Panc1 (cell line): ENCODE measurements at places on chromosomes 7 and 10. TPM values are rescaled to one million over a fixed set of nuclear protein-coding genes. Genes with fewer than 3 reads are reported as not detected.

The NKX2-3 gene
- total RNA-seq: 0.15 TPM

The TPST1 gene
- 29.0 TPM for total RNA-seq

DNA sequence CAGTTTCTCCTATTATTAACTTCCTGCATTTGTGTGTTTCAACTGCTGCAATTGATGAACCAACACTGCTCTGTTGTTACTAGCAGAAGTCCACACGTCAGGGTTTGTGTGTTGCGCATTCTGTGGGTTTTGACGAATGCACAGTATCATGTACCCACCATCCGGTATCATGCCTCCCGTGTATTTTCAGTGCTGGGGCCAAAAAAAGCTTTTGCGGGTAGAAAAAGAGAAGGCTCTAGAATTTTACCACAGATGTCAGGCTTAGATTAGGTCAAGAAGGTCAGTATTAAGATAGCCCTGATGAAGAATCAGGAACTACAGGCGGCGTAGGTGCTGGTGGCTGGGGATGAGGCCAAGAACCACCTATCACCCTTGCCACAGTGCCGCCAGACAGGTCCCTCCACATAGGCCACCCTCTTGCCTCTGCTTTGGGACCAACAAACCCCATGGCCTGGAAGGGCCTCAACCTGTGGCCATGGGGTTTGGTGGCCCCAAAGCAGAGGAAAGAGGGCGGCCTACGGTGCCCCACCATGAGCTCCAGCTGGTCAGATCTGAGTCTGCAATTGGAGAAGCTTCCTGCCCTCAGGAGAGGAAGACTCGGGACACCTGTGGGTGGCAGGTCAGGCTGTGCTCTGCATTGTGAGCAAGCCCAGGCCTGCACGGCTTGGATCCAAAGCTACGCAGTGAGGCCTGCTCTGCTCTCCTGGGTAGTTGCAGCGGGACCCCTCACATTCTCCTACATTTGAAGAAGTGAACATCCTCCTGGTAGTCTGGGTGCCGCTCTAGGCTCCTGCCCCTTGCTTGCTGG is 71.9 kb downstream of the MKI67 start:
- no peak for DNase-seq

DNA sequence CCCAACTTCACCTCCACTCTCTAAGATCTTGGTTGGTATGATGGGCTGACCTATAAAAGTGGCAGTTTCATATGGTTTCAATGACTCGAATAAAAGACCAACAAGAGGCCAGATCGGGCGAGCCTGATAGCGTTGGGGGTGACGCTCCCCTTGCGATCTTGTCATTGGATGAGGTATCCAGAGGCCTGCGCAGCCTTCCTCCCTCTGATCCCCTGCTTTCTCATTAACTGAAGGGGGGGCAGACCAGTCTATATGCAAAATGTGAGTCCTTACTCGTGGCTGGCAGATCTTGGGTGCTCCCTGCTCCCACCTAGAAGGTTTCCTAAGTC is 937 bp upstream of the COBL start:
- DNase-seq: no peak

DNA sequence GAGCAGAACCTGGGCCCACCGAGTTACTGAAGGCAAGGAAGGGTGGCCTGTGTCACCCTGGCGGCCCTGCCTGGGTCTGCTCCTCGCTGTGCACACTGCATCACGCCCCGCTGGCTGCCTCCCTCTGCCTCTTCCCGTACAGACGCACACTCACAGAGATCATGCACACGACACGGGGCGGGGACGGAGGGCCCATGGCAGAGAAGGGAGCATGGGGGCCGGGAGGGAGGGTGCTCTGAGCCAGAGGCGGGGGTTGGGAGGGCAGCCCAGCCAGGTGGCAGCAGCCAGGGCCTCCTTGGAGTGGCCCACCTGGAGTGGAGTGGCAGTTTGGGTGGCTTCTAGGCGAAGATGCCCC is 16.6 kb downstream of the BUD23 start:
- DNase-seq: no peak

DNA sequence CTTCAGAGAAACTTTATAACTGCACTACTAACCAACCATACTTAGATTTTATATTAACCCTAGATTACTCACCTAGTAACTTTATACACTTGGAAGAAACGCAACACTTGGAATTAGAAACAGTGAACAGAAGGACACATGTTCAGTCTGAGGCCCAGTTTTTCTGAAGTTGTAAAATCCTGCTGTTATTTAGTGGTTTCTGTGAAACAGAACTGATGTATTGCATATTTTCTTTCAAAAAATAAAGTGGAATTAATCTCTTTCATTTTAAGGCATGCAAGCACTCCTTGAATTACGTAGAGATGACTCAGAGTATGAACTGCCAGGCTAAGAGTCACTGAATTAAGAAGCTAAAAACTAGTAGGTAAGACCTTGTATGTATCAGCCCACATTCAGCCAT is 215.8 kb downstream of the SKAP2 start:
- no peak for DNase-seq

DNA sequence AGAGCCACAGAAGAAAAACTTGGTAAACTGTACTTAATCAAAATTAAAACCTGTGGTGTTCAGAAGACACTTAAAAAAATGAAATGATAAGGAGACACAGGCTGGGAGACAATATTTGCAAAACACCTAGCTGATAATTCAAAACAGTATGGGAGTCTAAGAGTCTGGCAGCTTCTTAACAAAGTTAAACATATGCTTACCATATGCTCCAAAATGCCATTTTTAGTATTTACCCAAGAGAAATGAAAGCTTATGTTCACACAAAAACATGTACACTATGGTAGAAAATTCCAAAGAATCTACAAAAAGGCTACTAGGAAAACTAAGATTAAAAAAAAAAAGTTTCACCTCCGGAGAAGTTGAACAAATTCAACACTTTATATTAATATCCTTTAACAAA is 48.6 kb downstream of the ITGB1 start:
- DNase-seq: no peak

GRCh38 chr10:125992254-125992653 is 95.9 kb downstream of the FANK1 start:
- no peak for DNase-seq

- DNase-seq: no peak
Observed at GRCh38 chr10:119161680-119162451, 3.6 kb downstream of the SFXN4 start.
